ENCODE measurements at places on chromosomes 13 and 19.

DNA sequence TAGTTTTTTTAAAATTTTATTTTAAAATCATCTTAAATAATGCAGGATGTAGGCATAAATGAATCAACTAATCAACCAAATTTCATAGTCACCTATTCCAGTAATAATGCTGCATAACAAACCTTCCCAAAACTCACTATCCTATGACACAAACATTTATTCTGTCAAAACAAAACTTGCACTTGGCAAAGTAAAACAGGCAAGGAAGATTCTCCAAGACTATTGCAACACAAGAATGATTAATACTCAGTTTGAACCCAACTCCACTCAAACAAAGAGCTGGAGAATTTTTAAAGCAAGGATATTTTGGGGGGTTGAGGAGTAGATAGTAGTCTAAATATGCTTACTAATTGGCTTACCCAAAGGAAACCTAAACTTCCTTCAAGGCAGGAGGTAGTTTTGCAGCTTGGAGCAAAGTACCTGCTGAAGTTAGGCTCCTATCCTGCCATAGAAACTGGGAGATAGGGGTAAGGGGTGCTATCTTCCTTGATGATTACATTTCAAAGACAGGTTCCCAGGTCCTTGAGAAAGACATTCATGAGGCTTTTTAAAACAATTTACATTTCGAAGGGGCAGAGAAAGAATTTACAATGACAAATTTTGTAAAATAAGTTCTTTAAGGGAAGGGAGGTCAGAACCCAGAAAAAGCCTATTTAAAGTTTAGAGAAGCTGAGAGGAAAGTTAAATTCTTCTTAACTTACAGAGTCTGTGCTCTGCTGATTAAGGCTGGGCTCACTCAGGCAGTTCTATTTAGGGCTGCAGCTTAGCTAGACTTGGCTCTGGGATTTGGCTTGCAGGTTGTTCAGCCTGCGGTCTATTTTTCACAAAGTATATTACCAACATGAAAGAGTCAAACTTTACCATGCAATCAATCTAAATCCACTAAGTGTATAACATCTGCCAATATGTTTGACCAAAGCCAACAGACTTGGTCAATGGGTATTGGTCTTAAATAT, 549.0 kb downstream of the KCTD12 start:
- no peak for DNase-seq

DNA sequence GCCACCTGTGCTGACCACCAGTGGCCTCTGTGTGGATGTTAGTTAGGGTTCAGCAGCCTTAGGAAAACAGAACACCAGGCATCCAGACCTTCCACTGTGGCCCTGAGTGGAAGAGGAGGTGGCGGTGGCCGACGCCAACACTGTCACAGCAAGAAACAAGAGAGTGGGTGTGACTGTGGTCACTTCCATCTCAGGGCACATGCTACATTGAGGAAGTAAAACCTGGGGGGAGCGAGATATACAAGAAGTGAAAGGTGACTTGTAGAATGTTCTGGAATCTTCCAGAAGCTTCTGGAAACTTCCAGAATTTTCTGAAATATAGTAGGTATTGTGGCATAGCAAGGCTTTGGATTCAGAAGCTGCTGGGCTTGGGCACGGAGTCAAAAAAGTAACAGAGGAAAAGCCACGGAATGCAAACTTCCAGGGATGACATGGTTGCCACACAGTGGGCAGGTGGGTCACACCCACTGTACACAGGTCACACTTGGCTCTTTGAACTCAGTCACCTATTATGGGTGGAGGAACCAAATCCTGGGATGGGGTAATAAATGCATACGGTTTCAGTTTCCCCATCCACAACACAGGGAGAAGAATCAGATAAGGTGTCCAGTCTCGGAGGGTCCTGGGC, 24.3 kb downstream of the GNG7 start:
- DNase-seq: no peak

DNA sequence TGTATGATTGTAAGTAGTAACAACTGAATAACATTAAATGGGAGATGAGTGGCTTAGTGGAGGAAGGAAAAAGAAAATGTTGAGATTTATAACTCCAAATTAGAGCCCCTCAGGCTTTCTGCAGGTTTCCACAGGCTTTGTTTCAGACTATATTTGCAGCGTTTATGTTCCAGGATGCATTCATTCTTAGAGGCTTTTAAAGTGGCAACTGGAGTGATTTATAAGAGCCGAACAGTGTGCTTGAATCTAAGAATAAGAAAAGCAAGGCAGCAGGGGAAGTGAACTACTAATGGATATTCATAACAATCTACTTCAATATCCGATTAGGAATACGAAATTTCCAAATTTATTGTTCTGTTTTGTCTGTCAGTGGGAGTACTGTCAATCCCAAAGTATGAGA, 91.0 kb downstream of the UFM1 start:
- no peak for DNase-seq

DNA sequence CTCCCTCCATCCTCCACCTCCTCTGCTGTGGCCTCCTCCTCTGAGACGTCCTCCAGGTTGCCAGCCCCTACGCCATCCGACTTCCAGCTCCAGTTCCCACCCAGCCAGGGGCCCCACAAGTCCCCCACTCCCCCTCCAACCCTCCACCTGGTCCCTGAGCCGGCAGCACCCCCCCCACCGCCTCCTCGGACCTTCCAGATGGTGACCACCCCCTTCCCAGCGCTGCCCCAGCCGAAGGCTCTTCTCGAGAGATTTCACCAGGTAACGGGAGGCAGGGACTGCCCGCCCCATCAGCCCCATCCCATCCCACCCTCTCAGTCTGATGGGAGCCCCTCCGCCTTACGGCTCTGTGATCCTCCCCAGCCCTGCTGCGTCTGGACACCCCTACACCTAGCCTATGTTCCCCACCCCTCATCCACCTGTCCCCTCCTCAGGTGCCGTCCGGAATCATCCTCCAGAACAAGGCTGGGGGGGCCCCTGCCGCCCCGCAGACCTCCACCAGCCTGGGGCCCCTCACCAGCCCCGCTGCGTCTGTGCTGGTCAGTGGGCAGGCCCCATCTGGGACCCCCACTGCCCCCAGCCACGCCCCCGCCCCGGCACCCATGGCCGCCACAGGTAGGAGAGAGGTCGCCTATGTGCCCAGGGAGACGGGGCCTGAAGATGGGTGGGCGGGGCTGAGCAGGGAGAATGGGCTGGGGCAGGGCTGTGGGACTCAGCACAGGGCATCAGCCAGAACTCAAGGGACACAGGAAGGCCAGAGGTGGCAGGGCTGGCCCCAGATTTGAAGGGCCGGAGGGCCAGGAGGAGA, 18.6 kb upstream of the EHD2 start:
- DNase-seq: no peak
